ENCODE measurements at places on chromosomes 13 and 19. TPM values are rescaled to one million over a fixed set of nuclear protein-coding genes. Genes with fewer than 3 reads are reported as not detected.

Gene DPF1
- total RNA-seq: 0.72 TPM

GRCh38 chr13:34371108-34371507, 553.2 kb downstream of the RFC3 start:
- H3K4me3 ChIP-seq: no peak overlapping the region
- no peak for DNase-seq
- H3K4me1 ChIP-seq: no peaks in the 10 kb centered on the region
- H3K27ac ChIP-seq: no peak overlapping the region
- H3K36me3 ChIP-seq: no peaks in the 10 kb centered on the region
- H3K27me3 ChIP-seq: no peaks in the 10 kb centered on the region

DNA sequence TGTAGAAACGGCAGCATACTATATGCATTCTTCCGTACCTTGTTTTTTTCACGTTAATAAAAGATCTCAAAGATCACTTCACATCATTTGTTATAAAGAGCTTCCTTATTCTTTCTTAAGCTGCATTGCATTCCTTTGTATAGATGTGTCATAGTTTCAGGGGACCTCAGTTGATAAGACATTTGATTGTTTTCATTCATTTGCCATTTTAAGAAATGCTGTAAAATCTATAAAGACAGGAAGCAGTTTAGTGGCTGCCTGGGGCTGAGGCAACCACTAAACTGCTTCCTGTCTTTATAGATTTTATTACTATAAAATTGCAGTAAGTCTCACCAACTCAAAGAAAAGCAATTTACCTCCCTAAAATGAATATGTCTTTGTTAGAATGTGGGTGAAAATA, 59.4 kb downstream of the ZDHHC20 start:
- H3K36me3 ChIP-seq: peaks cover 12% of the 10 kb centered on the region
- no peak overlapping the region for H3K4me3 ChIP-seq
- H3K27me3 ChIP-seq: no peaks in the 10 kb centered on the region
- H3K4me1 ChIP-seq: peaks cover 13% of the 10 kb centered on the region
- no peak overlapping the region for H3K27ac ChIP-seq

Gene ZNF568
- 13.3 TPM for total RNA-seq

Gene C19orf67
- total RNA-seq: not detected

- no peak overlapping the region for H3K27ac ChIP-seq
- no peak for DNase-seq
- no peak overlapping the region for H3K4me3 ChIP-seq
- H3K27me3 ChIP-seq: no peaks in the 10 kb centered on the region
- no peaks in the 10 kb centered on the region for H3K36me3 ChIP-seq
- peaks cover 25% of the 10 kb centered on the region for H3K4me1 ChIP-seq
These were observed 370.7 kb downstream of the COG6 start for GRCh38 chr13:40026174-40026585.

Data from osteoblast (primary cell).